ENCODE measurements at places on chromosomes 7 and 10.

- no peak for DNase-seq
Measured at GRCh38 chr10:17249820-17250219, 21.8 kb downstream of the VIM start.

- no peak for DNase-seq
Measured at GRCh38 chr7:158263110-158263963, 324.3 kb downstream of the PTPRN2 start.

DNA sequence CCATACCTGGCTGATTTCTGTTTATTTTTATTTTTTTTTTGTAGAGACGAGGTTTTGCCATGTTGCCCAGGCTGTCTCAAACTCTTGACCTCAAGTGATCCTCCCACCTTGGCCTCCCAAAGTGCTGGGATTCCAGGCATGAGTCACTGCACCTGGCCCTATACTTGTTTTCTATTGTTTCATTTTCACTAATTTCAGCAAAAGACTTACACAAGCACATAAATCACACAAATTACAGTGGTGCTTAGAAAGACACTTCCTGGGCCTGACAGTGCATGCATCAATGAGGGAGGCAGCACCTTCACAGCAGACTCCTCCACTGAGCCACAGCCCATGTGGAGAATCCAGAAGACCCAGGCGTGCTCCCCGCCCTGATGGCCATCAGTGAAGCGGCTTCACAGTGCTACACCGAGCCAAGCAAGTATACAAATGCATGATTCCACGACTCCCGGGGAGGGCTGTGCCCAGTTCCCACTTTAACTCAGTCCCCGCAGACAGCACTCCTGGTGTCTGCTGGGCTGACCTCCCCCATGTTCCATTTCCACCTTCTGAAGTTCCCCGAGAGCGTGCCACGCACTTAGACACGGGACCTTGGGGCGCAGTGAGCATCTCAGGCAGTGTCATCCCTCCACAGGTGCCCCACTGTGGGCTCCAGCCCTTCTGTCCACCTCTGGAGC is 20.6 kb downstream of the PITRM1 start:
- DNase-seq = no peak

- no peak for DNase-seq
Measured at GRCh38 chr10:19628767-19629560, 187.3 kb upstream of the PLXDC2 start.

DNA sequence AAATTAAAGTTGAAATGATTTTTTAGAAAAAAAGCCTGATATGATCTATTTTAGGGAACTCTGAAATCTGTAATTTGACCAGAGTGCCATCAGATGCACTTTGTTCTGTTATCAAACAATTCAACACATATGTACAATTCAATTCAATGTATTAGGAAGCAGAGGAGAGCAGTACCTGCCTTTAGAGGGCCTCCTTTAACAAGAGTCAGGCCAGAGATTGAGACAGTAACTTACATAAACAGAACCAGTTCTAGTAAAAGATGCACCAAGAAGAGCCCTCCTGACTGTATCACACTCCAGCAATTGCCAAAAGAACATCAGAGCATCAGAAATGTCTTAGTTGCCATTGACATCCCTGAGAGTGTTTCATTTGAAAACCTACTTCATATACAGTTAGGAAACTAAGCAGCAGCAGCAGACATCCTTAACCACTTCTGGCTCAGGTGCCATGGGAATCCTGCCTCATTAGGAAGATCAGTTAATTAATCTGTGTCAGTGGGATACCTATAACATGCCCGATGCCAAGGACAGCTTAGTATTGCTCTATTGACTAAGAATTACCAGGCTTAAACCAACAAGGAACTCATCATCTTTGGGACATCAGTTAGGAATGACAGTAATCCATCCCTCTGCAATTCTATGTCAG is 1222.6 kb upstream of the LRRN3 start:
- no peak for DNase-seq

DNA sequence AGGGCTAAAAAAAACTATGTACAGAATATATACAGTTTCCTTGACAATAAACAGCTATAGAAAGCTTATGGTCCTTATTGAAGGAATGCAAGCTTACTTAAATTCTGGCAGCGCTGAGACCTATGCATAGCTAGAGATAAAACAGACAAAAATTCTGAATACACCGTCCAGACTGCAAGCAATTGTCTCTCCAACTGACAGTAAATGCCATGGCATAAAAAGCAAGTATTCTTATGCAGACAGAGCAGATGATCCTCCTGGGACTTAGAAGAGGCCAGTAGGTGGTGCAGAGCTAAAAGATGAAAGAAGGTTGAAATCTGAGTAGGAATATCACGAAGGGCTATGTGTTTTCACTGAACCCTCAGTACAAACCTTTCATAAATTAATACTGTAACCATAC is 157.0 kb upstream of the CACNA2D1 start:
- DNase-seq = no peak

DNA sequence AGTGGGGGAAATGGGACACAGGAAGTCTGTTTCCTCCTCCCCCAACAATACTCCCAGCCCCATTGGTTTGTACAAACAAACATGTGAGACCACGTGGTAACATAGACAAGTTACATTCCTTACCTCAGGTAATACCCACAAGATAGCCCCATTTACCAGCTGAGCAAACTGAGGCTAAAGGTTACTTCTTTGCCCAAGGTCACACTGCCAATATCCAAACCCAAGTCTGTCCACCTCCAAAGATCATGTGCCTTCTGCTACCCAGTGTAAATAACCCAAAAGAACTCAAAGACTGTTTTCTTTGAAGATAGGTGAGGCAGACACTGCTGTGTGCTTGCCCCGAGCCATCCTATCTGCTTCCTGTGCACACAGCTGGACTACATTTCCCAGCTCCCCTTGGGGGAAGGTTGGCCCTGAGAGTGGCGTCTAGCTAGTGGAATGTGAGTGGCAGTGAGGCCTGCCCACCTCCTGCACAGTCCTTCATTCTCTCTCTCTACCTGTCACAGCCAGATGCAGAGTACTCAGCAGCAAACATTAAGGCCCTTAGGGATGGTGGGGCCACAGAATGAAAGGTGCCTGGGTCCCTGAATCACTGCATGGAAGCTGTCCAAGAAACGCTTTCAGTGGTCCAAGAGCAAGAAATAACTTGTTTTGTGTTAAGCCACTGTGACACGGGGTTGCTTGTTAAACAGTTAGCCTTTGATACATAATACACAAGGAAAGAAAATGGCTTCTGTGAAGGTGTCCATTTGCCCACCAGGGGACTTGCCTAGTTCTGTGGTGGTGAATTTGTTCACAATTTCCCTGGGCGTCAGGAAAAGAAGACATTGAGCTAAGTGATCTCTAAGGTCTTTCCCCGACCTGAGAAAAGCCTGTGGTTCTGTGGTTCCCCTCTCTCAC is 257.7 kb upstream of the NFE2L3 start:
- no peak for DNase-seq

DNA sequence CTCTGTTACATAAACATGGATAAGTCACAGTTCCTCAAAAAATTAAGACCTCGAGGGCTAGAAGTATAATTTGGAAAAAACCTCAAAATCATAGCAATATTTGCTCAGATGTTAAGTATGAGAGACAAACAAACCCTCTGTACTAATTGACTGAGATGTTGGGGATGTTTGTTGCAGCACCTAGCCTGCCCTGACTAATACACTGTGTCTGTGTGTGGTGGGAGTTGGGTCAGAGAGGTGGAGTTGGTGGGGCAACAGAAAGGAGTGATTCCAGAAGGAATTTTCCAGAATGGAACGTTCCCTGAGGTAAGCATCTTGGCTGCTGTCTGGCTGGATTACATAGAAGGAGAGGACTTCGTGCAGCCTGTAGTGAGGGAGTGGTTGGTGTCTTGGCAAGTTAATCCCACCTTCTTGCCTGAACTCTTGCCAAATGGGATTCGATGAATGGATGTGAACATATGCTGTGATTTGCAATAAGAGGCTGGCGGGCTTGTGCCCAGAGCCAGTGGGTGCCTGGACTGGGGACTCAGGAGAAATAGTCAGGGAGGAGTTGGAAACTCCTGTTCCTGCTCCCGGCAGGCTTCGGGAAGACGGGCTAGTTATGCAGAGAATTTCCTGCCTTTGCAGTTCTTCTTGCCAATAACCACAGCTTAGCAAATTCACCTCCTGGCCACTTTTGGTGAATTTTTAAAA is 9.3 kb upstream of the FAM180A start:
- no peak for DNase-seq

- no peak for DNase-seq
Measured at GRCh38 chr7:74277636-74278035, 11.6 kb upstream of the CLIP2 start.

GRCh38 chr7:75756991-75757676 is 14.9 kb downstream of the CCL26 start:
- no peak for DNase-seq

- DNase-seq = no peak
Measured at GRCh38 chr10:98758463-98758862, 311.7 kb upstream of the HPS1 start.

DNA sequence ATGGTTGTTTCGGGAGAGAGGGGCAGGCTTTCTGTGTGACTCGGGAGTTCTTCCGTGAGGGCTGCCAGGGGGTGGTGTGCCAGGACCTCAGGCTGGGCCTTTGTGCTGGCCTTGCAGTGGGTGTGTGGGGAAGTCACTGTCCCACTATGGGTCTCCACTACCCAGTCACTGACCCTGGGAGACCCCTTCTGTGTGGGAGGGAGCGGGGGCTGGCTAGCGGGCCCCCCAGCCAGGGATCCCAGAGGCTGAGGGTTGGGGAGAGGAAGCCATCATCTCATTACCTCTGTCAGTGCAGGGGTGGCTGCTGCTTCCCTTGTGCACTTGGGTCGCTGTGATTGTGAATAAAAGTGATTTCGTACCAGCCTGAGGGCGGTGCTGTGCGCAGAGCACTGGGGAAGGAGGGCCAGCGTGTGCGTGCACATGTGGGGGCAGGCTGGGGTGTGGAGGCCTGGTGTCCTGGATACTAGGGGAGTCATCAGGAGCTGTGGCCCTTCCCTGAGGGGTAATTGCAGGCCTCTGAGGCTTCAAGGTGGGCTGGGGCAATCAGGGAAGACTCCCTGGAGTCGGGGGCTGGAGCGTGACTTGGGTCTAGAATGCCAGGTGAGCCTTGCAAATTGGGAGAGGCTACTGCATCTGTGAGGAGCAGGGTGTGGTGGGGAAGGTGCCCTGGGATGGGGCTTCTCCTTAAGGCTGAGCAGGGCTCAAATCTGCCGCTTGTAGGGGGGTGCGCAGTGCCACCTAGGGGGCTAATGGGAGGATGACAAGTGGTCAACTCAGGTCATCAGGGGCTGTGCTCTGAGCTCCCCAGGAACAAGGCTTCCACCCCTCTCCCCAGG is 98.9 kb downstream of the NEURL1 start:
- peak; percentile 26 for DNase-seq

- DNase-seq = no peak
Measured at GRCh38 chr10:44576702-44577191, 191.8 kb upstream of the CXCL12 start.

GRCh38 chr10:50416881-50417280 is 165.6 kb upstream of the ASAH2 start:
- DNase-seq = no peak

Data from activated CD8-positive, alpha-beta memory T cell treated with anti-CD3 and anti-CD28 coated beads for 48 hours (primary cell).